ENCODE measurements at places on chromosomes 7 and 10.

- no peak for DNase-seq
Observed at GRCh38 chr10:18000601-18001000, 48.9 kb downstream of the SLC39A12 start.

DNA sequence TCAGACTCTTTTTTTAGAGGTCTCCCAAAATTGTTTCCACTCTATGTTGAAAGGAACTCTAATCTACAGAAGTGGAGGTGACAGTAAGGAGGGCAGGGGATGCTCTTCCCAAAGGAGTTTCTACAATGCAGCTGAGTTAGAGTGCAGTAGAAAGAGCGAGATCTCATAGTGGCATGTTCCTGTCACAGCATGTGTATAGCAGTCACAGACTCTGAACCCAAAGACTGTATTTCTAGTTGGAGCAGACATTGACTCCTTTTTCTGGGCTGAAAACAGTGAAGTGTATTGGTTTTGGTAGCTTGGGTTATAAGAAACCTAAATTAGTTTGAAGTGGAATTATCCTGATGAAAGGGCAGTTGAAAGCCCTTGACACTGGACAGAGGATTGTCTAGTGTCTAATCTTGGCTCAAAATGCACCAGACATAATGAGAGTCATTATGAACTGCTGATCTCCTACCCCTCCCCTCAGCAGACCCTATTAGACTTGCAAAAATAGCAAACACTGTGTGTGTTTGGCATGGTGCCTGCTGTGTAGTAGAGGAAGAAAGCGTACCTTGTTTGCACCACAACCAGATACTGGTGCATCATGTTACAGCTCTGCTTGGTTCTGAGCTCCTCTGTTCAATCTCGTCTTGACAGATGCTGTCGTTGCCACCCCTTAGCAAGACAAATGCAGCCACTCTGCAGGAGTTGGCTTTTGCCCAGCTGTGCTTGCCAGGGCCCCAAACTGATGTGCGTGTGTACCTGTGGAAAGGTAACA, 336.0 kb downstream of the AUTS2 start:
- peak; percentile 78 for DNase-seq

DNA sequence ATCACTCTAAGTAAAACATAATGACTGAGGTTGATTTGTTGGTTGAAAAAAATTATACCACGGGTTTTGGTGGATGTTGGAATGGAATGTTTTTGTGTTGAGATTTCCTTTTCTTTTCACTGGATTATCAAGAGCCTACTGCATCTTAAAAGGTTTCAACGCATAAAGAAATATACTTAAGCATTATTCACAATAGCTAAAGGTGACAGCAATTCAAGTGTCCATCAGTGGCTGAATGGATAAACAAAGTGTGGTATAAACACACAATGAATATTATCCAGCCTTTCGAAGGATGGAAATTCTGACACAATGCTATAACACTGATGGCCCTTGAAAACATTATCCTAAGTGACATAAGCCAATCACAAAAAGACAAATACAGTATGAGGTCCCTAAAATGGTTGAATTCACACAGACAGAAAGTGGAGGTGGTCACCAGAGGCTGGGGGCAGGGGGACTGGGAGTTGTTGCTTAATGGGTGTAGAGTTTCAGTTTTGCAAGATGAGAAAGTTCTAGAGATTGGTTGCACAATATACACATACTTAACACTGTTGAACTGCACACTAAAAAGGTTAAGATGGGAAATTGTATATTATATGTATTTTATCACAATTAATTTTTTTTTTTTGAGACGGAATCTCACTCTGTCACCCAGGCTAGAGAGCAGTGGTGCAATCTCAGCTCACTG, 122.3 kb downstream of the NRP1 start:
- DNase-seq = no peak

- no peak for DNase-seq
Observed at GRCh38 chr7:112646783-112647182, 143.4 kb downstream of the TMEM168 start.

- DNase-seq = no peak
Observed at GRCh38 chr10:77029777-77030717, 607.6 kb downstream of the KCNMA1 start.

DNA sequence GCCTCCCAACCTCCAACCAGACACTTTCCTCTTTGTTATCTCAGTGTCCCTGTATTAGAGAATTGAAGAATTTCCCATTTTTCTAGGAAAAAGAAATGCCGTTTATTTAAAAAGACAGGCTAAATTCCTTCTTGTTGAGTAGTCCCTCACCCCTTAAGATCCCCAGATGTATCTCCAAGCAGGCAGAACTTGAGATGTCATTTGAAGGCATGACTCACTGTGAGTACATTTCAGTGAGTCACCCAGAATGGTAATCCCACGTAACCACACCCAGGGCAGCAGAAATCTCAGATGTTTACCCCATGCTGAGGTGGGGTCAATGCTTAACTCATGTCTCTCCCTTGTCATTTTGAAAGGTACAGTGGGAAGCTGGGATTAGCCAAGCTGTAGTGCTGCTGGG, 4.4 kb downstream of the ZNF655 start:
- no peak for DNase-seq

DNA sequence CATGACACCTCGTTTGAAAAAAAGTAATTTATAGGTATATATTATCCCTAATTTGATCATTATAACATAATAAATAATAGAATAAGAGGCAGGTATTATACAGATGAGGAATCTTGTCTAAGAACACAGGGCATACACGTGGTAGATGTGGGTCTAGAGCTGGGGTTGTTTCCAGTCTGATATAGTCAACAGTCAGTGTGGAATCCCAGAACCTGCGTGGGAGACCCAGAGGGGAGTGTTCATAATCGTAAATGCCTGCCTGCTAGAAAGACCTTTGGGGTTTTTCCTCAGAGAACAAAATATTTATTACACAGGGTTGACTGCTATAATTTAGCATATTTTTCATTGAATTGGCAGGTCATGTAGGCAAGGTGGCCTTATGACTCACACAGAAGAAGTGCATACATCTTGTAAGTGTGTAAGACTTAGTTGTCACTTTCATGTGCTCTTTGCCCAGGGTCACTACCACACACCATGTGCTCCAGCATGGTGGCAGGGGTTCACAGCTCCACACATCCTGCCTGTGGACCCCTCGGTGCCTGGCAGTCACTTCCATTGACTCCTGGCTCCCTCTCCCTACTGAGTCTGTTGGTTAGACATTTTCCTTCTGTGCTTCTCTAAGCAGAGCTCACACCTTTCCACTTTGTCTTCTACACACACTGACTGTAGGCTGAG, 94.9 kb upstream of the IKZF1 start:
- no peak for DNase-seq

DNA sequence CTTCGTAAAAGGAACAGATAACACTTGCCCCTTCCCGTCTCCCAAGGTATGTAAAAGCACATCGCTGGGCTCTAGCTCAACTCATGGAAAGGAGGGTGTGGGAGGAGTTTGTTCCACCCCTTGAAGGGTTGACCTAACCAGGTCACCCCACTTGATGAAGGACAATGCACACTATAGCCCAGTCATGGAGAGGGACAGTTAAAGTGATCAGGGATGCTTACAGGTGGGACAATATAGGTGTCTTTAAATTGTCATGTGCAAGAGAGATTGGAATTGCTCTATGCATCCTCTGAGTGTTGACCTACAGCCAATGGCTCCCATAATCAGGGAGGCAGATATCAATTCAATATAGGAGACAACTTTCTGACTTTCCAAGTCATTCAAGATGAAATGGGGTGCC, 448.2 kb downstream of the GRID1 start:
- DNase-seq = no peak
